ENCODE measurements at places on chromosomes 7 and 10.
A peak's percentile ranks its signal among the peaks of the same experiment; 100 is the strongest.

DNA sequence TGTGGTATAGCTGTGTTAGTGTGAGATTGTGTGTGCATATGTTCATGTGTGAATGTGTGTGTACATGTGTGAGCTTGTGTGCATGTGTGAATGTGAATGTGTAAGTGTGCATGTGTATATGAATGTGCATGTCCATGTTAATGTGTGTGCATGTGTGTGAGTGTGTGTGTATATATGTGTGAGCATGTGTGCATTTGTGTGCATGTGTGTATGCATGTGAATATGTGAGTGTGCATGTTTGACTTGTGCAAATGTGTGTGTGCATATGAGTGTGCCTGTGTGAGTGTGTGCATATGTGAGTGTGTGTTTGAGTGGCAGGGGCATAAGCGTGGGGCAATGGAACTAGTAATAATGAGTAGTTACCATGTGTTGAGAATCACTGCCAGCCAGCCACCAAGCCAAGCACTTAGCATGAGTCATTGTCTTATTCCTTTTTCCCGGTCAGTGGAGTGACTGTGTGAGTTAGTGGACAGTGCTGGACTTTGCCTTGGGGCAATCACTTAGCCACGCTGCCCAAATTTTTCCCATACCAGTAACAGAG is 46.3 kb upstream of the SHH start:
- H3K36me3 ChIP-seq = no peaks in the 10 kb centered on the region
- no peaks in the 10 kb centered on the region for H3K4me1 ChIP-seq
- no peak overlapping the region for H3K27ac ChIP-seq
- H3K4me3 ChIP-seq = no peak overlapping the region
- no peaks in the 10 kb centered on the region for H3K27me3 ChIP-seq

DNA sequence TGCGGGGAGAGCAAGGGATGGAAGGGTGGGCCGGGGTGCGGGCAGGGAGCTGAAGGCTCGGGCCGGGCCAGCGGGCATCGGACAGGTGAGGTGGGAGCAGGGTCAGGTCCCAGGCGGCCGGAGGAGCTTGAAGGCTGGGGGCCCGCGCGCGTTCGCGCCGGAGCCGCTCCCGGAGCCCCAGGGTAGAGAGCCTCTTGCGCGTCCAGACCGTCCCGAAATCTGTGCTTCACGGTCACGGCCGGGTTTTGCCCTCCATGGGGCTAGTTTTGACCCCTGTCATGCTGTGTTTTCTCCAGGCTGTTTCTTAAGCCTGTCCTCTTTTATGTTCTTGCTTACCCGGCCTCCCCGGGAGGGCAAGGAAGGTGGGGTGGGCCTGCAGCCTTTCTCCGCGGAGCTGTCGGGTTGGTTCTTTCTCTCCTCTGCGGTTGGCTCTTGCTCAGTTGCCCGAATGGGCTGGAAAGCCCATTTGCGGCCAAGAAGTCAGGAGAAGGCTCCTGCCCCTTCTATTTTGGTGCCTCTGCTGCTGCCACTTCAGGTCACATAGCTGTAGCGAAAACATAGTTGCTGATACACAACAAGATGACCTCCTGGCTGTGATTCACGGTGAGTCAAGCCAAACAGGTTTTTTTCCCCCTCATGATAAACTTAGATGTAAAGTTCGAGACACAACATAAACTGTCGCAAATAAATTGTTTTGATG is 650 bp downstream of the UBE2D1 start:
- H3K4me3 ChIP-seq = peak overlapping the region; percentile 80
- no peaks in the 10 kb centered on the region for H3K36me3 ChIP-seq
- H3K4me1 ChIP-seq = peaks cover 8% of the 10 kb centered on the region
- peak; percentile 28 for DNase-seq
- peak overlapping the region; percentile 57 for H3K27ac ChIP-seq

DNA sequence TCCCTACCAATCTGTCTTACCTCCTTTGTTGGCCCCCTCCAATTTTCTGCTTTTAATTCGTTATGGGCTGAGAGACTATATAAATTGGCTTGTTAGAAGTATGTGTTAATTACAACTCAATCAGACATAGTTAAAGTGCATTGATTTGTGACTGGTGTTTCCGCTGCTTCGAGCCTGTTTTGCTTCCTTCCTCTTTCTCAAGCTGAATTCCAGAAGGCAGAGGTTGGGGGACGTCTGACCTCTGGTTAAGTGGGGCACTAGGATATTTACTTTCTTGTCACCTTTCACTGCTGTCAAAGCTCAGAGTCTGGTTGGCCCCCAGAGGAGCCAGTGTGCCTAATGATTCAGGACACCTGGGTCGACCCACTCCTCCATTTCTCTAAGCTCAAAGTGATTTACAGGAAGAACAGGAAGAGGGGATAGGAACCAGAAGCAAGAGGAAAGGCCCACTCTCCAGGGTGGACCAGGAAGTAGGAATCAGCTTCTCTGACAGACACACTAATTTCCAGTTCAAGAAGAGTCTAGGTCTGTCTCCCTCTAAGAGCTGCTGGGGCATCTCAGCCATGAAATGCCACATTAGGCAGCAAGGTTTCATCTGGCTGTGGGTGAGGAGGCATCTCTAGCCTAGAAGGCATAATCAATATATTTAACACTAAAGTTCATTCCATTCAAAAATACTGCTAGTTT is 397.2 kb upstream of the NPVF start:
- no peaks in the 10 kb centered on the region for H3K27me3 ChIP-seq
- no peak overlapping the region for H3K4me3 ChIP-seq
- no peaks in the 10 kb centered on the region for H3K4me1 ChIP-seq
- no peak for DNase-seq
- no peaks in the 10 kb centered on the region for H3K36me3 ChIP-seq

DNA sequence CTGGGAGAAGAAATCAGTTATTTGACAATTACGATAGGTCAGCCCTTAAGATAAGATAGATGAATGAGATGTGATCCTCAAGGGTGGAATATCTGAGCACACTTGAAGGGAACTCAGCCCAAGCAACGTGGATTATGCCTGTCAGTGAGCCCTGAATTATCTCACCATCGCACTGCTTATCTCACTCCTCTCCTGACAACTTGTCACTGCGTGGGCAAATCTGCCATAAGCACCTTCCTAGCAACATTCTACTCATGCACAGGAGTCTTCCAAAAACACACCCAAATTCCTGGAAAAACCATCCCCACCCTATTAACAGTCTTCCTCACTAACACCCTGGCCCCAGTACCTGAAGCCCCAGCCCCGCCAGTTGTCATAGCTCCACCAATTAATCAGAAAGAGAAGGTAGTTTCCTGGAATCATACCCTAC is 46.5 kb upstream of the IL6 start:
- no peaks in the 10 kb centered on the region for H3K27me3 ChIP-seq
- no peaks in the 10 kb centered on the region for H3K36me3 ChIP-seq
- H3K4me1 ChIP-seq = peaks cover 4% of the 10 kb centered on the region
- no peak overlapping the region for H3K4me3 ChIP-seq

- no peaks in the 10 kb centered on the region for H3K27me3 ChIP-seq
- H3K27ac ChIP-seq = no peak overlapping the region
- no peaks in the 10 kb centered on the region for H3K4me1 ChIP-seq
- no peak for DNase-seq
These were observed 259.4 kb upstream of the CELF2 start for GRCh38 chr10:10758306-10758705.

DNA sequence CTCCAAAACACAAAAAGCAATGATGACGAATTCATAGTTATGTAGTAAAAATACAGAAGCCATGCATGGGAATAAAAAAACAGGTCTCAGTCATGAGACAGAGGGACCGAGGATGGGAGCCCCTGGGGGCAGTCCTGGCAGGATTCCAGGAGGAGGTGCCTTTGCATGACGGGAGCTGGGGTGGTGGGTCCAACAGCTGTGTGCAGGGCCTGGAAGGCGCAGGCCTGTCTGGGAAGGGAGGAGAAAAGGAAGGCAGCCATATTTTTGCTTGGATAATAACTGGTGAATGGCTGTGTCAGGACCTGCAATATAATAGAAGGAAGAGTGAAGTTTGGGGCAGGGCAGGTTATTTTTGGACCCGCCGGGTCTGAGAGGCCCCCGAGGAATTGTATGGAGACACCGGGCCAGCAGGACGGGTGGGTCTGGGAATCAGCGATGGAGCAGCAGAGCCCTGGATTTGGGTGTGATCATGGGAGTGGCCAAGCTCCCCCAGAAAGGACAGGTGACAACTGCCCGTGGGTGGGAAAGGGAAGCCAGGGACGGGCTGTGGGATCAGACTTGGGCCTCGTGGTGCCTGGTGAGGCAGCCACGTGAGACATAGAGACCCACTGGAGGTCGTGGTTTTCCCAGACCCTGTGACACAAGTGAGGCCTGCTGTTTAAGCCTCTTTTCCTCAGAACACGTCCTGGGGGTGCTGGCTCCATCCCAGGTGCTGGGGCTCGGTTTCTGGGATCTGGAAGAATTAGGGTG is 2.9 kb upstream of the JAKMIP3 start:
- no peak overlapping the region for H3K27ac ChIP-seq
- peaks cover 4% of the 10 kb centered on the region for H3K4me1 ChIP-seq
- no peak for DNase-seq
- H3K4me3 ChIP-seq = no peak overlapping the region

- peaks cover 5% of the 10 kb centered on the region for H3K36me3 ChIP-seq
- H3K27ac ChIP-seq = peak overlapping the region; percentile 100
- H3K4me3 ChIP-seq = peak overlapping the region; percentile 97
- H3K27me3 ChIP-seq = no peaks in the 10 kb centered on the region
These were observed 495 bp downstream of the EIF3B start for GRCh38 chr7:2354939-2355704.

- no peaks in the 10 kb centered on the region for H3K36me3 ChIP-seq
- DNase-seq = no peak
- no peak overlapping the region for H3K27ac ChIP-seq
- H3K27me3 ChIP-seq = no peaks in the 10 kb centered on the region
- no peak overlapping the region for H3K4me3 ChIP-seq
These were observed 14.3 kb downstream of the TES start for GRCh38 chr7:116224492-116225098.

DNA sequence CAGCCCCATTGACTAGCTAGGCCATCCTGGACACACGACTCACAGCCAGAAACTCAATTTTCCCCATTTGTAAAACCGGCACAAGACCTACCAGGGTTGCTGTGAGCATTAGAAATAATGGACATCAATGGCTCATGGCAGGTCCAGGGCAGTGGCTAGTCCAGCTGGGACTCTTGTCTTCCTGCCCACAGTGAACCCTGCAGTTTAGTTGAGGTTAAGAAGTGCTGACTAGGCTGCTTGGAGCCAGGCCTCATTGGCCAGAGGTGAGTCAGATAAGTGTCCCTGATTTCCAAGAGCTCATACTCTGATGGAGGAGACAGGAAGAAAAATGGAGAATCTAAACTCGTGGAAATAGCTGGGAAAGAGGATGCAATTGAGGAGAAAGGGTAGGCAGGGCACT is 123.4 kb upstream of the ZNF92 start:
- no peaks in the 10 kb centered on the region for H3K36me3 ChIP-seq
- DNase-seq = no peak
- H3K4me3 ChIP-seq = no peak overlapping the region
- H3K27ac ChIP-seq = no peak overlapping the region
- H3K4me1 ChIP-seq = no peaks in the 10 kb centered on the region
- peaks cover 9% of the 10 kb centered on the region for H3K27me3 ChIP-seq

DNA sequence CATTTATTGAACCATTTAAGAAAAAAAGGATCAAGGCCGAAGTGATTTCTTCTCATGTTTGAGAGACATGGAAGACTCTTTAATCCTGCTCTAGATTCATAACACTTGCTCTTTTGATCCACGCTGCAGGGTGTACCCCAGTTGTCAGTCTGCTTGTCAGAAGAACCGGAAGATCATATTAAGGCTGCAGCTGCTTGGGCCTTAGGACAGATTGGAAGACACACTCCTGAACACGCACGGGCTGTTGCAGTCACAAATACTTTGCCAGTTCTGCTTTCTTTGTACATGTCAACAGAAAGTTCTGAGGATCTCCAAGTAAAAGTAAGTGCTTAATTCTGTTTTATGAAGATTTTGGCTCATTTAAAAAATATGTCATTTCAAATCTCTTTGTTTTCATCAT is 46.3 kb downstream of the SPAG6 start:
- no peak overlapping the region for H3K27ac ChIP-seq
- no peak for DNase-seq
- no peaks in the 10 kb centered on the region for H3K36me3 ChIP-seq
- no peaks in the 10 kb centered on the region for H3K27me3 ChIP-seq

DNA sequence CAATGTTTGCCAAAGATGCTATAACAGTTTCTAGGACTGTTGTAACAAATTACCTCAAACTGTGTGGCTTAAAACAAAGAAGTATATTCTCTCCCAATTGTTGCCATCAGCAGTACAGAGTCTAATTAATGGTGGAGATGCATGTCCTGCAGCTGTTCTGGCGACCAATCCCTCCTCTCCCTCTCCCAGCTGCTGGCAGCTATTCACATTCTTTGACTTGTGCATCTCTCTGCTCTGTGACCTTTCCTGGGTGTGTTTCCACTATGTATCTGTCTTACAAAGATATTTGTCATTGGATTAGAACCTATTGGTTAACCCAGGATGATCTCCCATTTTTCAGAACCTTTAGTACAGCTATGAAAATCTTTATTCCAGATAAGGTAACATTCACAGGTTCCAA is 561.7 kb upstream of the POM121L12 start:
- DNase-seq = no peak
- H3K27me3 ChIP-seq = no peaks in the 10 kb centered on the region
- no peak overlapping the region for H3K27ac ChIP-seq

DNA sequence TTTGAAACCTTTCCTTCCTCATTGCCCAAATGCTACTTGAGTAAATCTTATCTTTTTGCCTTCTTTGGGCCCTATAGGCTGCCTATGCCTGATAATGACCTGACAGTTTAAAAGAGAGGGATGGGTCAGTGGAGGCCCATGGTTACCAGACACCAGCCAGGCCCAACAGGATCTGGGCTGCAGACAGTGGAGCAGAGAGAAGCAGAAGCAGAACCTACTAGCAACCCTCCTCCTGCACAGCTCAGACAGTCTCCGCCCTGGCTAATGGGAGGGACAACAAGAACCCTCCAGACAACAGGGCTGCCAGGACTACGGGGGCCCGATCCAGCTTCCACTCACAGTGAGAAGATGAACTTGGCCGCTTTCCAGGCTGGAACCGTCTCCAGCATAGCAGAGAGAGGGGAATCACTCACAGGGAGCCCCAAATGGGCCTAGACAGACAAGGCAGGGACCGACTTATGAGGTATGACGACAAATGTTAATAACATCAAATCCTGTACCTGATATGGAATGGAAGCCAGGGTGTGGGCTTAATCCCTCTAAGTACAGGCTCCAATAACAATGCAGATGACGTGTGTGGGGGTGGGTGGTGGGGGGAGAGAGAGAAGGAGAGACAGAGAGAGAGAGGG is 31.7 kb upstream of the DGKI start:
- H3K27me3 ChIP-seq = no peaks in the 10 kb centered on the region
- no peak overlapping the region for H3K4me3 ChIP-seq
- DNase-seq = peak; percentile 69
- H3K36me3 ChIP-seq = peaks cover 26% of the 10 kb centered on the region
- peaks cover 24% of the 10 kb centered on the region for H3K4me1 ChIP-seq

GRCh38 chr10:130254662-130255061 is 118.5 kb downstream of the GLRX3 start:
- H3K27me3 ChIP-seq = no peaks in the 10 kb centered on the region
- H3K4me3 ChIP-seq = no peak overlapping the region
- no peak overlapping the region for H3K27ac ChIP-seq
- no peaks in the 10 kb centered on the region for H3K4me1 ChIP-seq
- no peaks in the 10 kb centered on the region for H3K36me3 ChIP-seq
- no peak for DNase-seq

All from cardiac muscle cell (in vitro differentiated cells and primary cell).